ENCODE measurements at places on chromosomes 16 and 17. TPM values are rescaled to one million over a fixed set of nuclear protein-coding genes. Genes with fewer than 3 reads are reported as not detected.

DNA sequence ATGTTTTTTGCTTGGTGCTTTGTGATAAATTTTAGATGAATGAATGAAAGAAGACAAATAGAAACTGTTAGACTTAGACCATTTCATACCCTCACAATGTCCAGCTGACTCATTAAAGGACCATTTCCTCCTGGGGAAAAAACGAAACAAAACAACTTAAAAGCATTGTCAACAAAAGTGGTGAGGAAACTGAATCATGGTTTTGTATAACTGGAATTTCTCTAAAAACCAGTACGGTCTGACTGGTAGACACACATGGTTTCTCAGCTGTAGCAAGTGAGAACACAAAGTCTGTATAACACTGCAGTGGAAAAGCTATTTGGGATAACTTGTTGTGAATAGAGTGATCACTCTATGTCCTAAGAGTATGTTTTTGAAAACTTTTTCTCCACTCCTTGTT, 5.3 kb upstream of the DDX52 start:
- no peak for DNase-seq

- no peak for DNase-seq
Observed at GRCh38 chr17:7781429-7781828, 52.6 kb upstream of the KDM6B start.

DNA sequence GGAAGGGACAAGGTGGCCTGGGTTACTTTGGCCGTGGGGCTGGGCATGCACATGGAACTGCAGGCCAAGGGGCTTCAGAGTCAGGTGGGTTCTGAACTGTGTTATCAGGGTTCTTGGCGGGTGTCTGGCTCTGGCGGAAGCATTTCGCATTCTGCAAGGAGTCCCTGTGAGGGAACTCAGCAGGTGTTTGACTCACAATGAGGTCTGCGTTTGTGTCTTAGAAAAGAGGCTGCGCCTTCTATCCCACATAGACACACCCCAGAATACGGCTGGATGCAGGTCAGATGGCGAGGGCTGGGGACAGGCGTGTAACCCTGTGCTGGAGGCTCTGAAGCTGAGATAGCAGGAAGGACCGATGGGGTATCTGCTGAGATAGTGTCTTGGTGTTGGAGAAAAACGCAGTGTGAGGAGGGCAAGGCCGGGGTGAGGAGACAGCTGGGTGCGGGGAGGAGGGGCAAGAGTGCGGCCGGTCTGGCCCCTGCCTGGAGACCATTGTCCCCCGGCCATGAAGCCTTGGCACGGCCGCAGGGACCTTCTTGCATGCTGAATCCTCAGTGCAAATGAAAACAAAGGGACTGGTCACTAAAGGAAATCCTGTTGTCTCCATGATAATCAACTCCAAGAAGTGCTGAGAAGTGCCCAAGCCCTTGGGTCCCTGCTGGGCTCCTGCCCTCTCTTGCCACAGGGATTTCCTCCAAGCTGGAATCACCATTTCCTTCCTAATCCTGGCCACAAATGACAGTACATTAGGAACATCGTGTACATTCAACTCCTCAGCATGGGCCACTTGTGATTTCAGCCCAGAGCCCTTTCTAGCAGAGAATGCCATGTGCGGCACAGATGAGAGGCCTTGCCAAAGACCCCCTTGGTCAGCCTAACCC, 22.8 kb upstream of the MTSS2 start:
- DNase-seq, result no peak

DNA sequence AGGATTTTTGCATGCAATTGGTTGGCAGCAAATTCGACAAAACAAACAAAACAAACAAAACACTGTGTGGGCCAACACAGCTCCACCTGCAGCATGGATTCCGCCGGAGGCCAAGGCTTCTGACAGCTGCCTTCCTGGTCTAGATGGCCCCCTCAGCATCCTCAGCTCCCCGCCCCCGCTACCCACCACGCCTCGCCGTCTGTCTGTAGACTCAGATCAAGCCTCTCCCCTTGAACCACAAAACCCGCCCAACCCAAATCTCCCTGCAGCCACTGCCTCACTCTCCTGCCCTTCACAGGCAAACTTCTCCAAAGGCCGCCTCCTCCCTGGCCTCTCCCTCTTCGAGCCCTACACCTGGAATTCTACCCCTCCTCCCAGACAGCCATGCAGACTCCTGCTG, 57.9 kb downstream of the RTN4RL1 start:
- no peak for DNase-seq

DNA sequence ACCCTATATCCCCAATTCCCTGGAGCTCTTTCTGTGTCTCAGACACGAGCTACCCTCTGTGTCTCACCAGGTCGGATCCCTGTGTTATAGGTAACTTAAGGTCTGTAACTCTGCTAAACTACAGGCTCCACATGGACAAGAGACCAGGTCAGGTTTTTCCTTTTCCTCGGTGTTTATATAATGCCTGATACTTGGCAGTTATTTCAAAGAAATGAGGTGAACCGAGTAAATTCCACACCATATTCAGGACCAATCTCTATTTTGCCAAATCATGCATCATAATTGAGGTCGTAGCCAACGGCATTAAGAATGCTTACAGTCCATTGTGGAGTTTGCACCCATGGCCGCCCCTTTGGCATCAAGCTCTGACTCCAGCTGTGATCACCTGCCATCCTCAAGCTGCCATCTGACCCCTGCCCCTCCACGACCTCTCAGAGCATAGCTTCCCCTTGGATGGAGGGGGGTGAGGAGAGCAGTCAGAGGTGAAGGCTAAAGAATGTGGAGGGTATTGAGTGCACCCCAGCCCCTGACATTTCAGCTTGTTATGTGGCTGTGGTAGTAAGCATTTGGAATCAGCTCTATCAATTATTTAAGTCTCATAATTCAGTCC, 434.7 kb upstream of the RBFOX1 start:
- no peak for DNase-seq

GRCh38 chr16:27473101-27473900, 71.3 kb downstream of the IL21R start:
- DNase-seq, result no peak

DNA sequence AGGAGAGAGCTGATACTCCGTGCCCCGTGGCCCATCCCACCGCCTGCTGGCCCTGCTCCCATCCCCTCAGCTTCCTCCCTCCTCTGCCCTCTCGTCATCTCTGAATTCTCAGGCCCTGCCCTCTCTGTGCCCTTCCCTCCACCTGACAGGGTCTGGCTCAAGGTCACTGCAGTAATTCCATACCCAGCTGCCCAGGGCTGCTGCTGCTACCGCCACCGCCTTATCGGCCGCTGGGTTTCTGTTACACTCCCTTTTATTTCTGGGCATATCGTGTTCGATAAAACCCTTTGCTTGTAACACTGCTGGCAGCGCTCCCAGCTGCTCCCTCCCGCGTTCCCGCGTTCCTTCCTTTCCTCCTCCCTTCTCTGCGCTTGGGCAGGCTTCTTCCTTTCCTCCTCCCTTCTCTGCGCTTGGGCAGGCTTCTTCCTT, 1.2 kb downstream of the EPN3 start:
- DNase-seq, result no peak

DNA sequence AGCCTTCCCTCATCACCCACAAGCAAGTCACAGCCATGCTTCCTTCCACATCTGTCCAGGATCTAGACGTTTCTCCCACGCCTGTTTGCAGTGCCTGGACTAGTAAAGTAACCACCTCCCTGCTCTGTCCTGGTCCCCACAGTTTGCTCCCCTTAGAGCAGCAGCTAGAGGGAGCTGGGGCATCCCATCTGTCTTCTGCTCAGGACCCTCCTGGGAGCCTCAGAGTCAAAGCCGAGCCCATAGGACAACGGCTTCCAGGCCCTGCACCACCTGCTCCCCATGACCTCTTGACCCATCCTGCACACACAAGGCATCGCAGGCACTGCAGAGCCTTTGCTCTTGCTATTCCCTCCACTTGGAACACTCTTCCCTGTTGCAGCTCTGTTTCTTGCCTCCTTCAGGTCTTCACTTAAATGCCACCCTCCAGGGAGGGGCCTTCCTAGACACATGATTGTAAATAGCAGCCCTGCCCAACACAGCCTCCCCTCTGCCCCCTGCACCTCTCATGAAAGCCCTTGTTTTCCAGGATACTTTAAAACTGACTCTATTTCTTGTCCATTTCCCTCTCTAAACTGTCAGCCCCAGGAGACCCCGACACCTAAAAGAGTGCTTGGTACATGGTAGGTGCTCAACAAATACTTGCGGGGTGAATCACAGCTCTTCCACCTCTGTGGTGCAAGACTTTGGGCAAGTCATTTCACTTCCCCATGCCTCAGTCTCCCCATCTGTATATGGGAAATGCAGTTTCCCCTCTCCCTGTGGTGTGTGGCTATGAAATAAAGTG, 3.1 kb downstream of the NATD1 start:
- DNase-seq, result no peak

DNA sequence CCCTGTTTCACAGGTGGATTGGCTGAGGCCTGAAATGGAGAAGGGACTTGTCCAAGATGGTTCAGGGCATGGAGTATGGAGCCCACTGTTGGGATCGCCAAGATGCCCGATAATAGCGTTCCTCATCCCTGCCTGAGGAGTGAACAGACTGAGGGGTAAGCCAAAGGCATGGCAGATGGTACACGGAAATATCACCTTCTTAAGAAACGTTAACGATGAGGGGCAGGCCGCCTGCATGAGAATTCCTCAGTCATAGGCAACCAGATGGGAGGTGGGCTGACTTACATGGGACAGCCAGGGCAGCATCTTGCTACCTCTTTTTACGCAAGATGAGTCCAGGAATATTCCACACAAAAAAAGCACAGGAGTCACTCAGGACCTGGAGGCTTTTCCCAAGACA, 188.1 kb downstream of the CCDC182 start:
- DNase-seq, result no peak

DNA sequence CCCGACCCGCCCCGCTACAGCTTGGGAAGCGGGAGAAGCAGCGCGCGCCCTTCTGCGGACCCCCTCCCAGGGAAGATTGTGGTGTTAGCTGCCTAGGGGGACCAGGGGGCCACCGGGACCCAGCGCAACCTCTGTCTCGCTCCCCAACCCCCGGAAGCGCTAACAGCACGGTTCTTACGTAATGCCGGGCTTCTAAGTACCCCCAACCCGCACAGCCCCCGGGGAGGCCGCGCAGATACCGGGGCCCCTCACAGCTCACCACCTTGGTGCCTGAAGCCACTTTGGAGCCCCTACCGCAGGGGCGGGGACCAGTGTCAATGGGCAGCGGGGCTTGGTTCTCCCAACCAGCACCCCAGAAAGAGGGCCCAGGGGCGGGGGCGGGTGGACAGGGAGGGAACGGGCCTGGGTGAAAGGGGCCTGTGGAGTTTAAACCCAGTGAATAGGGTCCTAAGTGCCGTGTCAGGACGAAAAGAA, 348 bp downstream of the MPP2 start:
- no peak for DNase-seq

DNA sequence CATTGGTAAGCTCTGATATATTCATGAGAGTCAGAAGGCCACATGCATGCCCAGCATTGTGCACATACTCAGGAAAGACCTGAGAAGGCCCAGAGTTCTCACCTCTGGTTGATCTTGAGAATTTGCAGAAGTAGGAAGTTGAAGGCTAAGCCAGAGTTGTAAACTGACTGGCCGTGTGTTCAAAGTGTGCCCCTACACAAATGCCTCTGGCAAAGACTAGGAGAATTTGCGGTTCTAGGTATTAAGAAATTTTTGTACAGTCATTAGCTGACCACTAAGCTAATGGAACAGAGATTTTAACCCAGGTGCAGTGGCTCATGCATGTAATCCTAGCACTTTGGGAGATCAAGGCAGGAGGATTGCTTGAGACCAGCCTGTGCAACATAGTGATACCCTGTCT, 25.0 kb downstream of the FBXL20 start:
- DNase-seq, result no peak

DNA sequence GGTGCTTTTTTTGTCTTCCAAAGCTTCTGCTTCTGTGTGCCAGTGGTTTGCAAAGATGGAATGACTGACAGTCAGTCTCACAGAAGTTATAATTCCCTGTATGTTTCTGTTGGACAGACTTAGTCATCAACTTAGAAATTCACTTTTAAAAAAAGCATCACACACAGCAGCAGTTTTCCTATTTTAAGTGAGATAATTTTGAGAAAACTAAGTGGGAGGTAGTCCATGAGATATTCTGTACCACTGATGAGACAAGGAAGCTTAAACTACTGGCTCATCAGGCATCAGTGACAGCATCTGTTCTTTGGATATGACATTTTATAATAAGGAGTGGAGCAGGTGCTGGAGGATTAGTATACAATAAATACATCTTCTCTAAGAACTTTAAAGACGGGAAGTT, 20.0 kb downstream of the CNP start:
- no peak for DNase-seq

GRCh38 chr17:2636169-2636930, 42.9 kb downstream of the PAFAH1B1 start:
- DNase-seq, result no peak

DNA sequence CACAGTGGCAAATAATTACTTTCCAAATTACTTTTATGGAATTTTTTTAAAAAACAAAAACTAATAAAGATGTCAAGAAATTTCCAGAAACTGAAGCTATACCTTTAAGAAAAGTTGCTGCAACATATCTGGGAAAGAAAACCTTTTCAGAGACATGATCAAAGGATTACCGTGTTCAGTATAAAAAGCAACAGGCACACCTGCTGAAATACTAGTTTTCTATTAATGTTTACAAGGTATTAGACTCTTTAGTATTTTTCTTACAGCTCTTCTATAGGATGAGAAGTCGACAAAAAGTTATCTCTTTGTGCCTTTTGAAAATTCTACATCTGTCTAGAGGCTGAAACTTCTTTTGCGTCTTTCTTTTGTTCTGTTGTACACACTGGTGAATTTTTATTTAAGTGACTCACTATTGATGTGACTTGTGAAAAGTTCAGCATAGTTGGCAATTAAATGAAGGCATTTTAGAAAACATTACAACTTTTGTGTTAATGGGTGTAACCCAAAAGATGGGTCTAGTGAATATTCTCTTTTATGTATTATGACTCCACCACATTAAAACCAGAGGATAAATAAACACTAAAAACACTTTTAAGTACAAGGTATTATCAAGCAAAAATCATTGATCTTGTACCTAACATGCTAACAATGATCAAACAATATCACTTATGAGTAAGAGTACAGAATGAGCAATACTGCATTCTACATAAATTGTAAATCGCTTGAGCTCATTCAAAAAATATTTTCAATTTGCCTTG, 23.8 kb downstream of the NACA2 start:
- DNase-seq, result no peak

Gene TMEM100
- total RNA-seq, result 0.10 TPM

Gene GUCY2D
- not detected for total RNA-seq

Gene KCNJ2
- total RNA-seq, result 1.5 TPM

Gene TIMM22
- total RNA-seq, result 10.2 TPM

Gene ALOX15B
- total RNA-seq, result not detected

Gene PRSS22
- 23.9 TPM for total RNA-seq

Gene KIF18B
- 31.3 TPM for total RNA-seq

Gene CCDC78
- 18.2 TPM for total RNA-seq
